Activated CD4-positive, CD25-positive, alpha-beta regulatory T cell treated with anti-CD3 and anti-CD28 coated beads, Interleukin-2, amount 50 U/mL, for 24 hours (primary cell): ENCODE measurements at places on chromosomes 3 and 15.

DNA sequence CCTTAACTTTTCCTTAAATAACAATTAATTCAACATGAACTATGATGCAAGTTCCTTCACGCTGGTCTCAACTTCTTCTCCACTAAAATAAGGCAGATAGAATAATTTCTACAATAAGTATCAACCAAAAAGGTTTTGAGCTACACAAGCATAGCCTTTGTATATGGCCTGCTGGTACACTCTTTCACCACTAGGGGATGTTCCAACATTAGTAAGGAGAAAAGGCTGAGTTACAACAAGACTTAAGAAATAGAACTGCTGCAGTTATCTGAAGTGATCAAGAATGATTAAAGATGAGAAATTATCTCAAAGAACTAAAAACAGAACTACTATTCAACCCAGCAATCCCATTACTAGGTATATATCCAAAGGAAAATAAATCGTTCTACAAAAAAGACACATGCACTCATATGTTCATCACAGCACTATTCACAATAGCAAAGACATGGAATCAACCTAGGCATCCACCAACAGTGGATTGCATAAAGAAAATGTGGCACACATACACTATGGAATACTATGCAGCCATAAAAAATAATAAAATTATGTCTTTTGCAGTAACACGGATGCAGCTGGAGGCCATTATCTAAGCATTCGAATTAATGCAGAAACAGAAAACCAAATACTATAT, 14.4 kb downstream of the ATP13A3 start:
- ATAC-seq = peak; percentile 74

DNA sequence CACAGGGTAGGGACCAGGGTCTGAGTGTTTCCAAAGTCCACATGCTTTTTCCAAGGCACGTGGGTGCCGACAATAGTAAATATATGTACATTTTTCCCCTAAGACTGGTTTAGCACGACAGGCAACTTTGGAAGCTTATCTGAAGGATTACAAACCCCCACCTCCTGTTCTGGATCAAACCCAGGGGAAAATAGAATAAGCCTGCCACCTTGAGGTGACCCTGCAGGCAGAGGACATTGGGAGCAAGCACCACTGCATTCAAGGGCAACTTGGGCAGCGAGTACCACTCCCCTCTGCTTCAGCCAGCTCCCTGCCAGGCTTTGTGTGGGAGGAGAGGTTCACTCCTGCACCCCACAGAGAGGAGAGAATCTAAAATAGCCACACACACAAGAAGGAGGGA, 44.8 kb downstream of the KBTBD12 start:
- ATAC-seq = no peak

- ATAC-seq = no peak
Observed at GRCh38 chr3:101689286-101689685, 2.8 kb upstream of the RPL24 start.

DNA sequence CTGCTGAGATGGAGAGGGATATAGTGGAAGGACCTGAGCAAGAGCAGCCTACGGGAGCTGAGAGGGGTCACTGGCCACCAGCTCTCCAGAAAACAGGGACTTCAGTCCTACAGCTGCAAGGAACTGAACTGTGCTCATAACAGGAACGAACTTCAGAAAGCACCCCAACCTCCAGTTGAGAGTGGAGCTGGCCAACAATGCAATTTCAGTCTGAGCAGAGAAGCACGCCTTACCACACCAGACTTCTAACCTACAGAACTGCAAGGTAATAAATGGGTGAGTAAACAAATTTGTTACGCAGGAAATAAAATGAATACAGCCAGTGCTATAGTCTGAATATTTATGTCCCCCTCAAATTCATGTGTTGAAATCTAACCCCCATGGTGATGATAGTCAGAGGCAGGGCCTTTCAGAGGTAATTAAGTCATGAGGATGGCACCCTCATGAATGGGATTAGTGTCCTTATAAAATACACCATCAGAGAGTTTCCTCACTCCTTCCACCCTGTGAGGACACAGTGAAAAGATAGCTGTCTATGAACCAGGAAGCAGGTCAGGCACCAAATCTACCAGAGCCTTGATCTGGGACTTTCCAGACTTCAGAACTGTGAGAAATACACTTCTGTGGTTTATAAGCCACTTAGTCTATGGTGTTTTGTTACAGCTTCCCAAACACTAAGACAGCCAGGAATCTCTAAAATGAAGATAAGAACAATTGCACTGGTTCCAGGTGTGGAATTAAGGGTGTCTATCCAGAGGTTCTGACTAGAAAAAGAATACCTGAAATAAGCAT, 58.6 kb downstream of the SYNM start:
- ATAC-seq = no peak

GRCh38 chr15:38307861-38308641, 55.4 kb downstream of the SPRED1 start:
- ATAC-seq = no peak

DNA sequence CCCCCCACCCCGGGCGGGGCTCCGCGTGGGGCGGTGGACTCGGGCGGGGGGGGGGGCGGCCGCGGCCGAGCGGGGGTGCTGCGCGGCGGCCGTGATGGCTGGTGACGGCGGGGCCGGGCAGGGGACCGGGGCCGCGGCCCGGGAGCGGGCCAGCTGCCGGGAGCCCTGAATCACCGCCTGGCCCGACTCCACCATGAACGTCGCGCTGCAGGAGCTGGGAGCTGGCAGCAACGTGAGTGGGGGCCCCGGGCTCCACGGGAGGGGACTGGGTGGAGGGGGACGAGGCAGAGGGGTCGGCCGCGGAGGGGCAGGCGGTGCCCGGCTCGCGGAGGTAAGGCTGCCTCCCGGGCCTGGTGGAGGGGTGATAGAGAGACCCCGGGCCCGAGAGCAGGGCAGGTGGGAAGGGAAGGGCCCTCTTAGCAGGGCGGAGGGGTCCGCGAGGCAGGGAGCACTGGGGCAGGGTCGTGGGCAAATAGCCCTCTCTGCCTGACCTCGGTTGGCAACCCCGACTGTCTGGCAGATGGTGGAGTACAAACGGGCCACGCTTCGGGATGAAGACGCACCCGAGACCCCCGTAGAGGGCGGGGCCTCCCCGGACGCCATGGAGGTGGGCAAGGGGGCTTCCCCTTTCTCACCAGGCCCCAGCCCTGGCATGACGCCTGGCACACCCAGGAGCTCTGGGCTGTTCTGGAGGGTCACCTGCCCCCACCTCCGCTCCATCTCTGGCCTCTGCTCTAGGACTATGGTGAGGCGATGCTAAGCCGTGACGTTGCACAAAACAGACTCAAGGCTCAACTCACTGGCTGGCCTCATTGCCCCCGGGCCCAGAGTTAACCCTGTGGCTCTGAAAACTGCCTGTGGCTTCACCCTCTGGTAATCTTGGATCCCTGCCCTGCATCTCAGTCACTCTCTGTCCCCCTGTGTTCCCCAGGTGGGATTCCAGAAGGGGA, at the start of gene ECE2:
TSS of gene ECE2 (plus strand) at position 62 of the 950 bp plus-strand sequence. CDS start at position 194, 132 bp downstream.
- no peak for ATAC-seq

DNA sequence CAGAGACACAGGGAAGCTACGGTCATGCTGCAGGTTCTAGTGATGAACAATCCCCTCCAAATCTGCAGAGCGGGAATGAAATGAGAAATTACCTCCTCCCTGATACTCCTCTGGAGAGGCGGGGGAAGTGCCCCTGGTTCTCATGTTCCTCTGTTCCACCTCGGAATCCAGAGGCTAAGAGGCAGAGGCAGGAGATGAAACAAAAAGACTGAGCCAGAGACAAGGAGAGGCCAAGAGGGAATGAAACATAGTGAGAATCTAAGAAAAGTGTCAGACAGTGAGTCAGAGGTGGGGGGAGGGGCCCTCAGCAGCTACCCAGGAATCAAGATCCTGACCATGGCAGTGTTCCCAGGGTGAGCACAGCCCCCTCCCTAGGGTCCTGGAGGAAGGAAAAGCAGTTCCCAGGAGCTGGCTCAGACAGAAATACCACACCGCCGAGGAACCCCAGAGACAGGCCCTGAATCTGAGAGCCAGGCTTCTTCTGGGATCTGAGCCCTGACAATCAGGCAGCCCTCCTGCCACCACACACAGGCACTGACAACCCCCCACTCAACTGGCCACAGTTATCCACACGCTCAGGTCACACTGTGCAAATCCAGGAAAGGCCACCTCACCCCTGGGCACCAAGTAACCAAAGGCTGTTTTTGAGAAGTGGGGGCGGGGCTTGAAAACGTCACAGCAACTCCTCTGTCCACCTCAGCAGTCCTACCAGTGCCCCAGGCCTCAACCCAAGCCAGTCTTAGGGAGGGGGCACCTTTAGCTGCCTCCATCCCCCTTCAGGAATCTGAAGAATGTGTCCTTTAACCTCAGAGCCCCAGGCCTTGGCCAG, 2.4 kb downstream of the CSRNP1 start:
- no peak for ATAC-seq

DNA sequence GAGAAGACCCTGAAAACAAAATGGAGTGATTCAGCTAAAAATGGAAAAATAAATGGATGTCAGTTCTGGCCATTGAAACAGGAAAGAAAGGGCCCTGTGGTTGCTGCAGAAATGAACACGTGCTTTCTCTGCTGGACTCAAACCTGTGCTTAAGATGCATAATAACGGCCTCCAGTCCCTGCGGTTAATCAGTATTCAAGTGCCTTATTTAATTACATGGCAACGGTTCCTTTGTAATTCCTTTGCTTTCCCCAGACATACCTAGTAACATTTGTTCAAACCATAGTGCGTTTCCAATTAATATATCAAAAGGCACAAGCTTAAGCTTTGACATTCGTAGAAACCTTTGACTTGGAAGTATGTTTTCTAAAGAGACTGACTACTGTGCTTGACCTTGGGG, 428.3 kb downstream of the GABRG3 start:
- ATAC-seq = no peak

DNA sequence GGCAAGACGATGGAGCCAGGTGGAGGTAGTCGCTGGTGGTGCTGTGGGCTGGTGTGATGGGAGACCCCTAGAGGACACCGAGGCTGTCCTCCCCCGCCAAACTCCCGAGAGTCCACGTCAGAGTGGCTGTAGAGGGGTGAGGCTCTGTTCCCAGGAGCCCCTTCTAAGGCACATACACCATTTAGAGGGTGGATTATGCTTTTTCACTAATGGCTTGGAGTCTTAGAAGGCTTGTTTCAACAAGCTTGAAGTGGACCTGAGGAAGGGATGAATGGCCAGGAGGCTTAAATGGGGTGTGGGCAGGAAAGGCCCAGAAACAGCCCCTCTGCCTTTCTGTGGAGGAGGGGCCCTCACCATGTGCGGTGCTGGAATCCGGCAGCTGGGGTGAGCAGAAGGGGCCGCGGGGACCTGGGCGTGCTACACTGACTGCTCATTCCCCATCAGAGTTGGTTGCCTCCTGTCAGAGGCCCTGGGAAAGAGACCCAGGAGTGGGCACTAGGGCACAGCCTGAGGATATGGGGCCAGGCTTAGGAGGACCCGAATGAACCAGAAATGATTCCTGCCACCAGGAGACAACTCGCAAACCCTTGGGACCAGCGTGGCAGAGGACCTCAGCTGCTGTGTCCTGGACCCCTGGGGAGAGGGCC, 66.2 kb downstream of the FEM1B start:
- ATAC-seq = no peak

DNA sequence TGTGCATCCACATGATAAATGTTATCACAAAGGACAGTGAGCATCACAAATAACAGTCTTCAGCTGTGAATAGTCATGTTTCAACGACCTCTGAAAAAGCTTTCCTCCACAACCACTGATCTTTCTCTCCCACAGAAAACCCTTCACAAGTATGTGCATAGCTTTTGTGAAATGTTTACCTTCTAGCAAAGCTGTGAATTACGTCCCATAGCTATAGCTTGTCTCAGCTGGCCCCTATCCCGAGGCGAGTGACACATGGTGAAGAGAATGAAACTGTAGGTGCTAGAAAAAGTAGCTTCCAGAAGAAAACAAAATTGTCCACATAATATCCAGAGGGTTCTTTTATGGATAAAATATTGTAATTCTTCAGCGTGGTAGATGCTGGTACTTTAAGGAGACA, 182.0 kb downstream of the FGF12 start:
- no peak for ATAC-seq

DNA sequence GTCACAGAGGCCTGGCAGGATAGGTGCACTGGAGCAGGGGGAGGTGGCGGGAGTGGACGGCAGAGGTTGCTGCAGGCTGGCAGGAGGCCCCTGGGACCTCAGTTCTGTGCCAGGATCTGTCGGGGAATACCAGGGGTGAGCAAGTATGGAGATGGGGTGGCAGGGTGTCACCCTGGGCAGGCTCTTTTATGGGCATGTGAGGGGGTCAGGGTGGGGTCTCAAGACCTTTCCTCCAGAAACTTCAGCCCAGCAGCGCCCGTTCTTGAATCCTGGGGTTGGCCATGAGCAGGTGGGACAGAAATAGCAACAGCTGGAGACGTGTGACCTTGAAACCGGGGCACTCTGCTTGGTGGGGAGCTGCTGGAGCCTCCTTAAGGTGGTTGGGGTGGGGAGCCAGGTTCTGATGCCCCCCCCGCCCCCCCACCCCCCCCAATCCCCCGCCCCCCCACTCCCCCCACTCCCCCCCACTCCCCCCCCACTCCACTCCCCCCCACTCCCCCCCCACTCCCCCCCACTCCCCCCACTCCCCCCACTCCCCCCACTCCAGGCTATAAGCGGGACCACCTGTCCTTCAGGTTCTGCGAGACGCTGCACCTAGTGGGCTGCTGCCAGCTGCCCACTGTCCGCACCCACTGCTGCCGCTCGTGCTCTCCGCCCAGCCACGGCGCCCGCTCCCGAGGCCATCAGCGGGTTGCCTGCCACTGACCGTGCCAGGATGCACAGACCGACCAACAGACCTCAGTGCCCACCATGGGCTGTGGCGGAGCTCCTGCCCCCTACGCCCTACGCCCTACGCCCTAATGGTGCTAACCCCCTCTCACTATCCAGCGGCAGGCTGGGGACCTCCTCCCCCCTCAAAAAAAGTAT, 84.9 kb downstream of the TBC1D2B start:
- no peak for ATAC-seq

DNA sequence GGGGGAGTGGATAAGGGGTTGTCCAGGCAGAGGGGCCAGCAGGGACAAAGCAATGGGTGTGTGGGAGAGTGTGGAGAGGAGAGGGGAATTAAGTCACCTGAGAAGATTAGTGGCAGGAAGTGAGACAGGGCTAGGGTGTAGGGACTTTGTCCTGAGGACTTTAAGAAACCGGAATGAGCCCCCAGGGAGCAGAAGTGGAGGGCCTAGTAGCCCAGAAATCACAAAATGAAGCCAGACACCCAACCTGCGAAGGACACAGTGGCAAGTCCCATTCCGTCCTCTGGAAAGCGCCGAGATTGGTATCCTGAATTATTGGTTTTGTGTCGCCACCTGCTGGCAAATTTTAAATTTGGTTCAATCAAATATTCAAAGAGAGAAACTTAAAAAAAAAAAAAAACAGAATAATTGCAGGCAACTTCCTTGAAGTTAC, 78.0 kb upstream of the SLC25A36 start:
- ATAC-seq = no peak

- no peak for ATAC-seq
Observed at GRCh38 chr3:173416070-173416469, 18.5 kb downstream of the NLGN1 start.

DNA sequence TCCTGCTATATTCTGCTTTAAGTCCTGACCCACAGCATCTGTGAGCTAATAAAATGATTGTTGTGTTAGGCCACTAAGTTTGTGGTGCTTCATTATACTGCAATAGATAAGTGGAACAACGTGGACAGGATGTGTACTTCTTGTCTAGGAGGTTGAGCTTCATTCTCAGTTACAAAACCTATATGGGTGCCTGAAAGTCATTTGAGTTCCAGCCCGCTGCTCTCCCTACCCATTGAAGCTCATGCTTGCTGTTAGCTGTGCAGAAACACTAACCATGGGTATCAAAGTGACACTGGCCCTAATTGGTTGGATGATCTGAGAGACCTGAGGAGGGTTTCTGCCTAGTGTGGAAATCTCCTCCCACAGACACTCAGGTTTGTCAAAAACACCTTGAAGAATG, 357.2 kb downstream of the PDCD6IP start:
- ATAC-seq = no peak

GRCh38 chr3:40623567-40623966, 98.8 kb downstream of the ZNF621 start:
- peak; percentile 90 for ATAC-seq

- no peak for ATAC-seq
Observed at GRCh38 chr3:173502983-173503568, 105.5 kb downstream of the NLGN1 start.
